ENCODE measurements at places on chromosomes 3 and 15.

DNA sequence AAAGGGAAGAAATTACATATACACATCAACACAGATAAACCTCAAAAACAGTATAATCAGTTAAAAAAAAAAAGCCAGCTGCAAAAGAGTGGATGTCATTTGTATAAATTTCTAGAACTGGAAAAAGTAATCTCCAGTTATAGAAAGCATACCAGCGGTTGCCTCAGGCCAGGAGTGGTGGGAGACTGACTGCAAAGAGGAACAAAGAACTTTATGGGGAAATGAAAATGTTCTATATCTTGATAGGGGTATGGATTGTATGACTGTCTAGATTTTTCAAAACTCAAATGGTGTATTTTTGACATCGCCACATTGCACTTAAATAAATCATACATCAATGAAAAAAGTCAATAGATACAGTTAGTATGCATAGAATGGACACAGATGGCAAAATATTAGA, 241.6 kb downstream of the SCAPER start:
- no peak for DNase-seq

DNA sequence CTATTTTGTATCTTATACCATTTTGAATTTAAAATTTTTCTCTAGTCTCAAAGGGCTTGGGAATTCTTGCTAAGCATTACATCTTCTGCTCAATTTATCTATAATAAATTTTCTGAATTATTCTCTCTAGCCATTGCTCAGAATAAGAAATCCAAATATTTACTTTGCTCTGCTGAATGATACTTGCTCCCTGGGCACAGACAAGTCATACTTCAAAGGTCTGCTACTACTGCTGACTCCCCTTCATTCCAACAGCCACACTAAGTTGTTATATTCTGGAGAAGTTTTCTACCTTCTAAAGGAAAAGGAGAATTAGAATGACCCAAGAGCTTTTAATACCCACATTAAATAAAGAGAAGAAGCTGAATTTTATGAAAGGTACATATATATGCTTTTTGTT, 460.3 kb upstream of the ZNF717 start:
- no peak for DNase-seq

- DNase-seq: no peak
These were observed 3.8 kb downstream of the DCBLD2 start for GRCh38 chr3:98897701-98898100.

- no peak for DNase-seq
These were observed 215.5 kb upstream of the KCNMB2 start for GRCh38 chr3:178320456-178321351.

DNA sequence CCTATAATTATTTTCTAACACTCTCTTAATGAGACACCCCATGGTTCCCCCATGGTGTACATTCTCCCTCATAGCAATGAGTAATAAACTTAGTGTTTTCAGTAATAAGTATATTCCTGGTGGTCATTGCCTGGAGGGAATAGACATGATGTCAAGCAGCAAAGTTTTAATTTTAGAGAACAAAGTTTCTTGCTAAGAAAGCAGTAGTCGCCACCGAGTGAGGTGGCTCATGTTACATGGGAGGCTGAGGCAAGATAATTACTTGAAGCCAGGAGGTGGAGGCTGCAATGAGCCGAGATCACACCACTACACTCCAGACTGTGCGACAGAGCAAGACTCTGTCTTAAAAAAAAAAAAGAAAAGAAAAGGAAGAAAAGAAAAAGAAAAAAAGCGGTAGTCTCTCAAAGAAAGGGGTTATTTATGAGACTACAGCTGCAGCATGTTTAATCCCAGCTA, 2.4 kb upstream of the ELP6 start:
- DNase-seq: no peak

DNA sequence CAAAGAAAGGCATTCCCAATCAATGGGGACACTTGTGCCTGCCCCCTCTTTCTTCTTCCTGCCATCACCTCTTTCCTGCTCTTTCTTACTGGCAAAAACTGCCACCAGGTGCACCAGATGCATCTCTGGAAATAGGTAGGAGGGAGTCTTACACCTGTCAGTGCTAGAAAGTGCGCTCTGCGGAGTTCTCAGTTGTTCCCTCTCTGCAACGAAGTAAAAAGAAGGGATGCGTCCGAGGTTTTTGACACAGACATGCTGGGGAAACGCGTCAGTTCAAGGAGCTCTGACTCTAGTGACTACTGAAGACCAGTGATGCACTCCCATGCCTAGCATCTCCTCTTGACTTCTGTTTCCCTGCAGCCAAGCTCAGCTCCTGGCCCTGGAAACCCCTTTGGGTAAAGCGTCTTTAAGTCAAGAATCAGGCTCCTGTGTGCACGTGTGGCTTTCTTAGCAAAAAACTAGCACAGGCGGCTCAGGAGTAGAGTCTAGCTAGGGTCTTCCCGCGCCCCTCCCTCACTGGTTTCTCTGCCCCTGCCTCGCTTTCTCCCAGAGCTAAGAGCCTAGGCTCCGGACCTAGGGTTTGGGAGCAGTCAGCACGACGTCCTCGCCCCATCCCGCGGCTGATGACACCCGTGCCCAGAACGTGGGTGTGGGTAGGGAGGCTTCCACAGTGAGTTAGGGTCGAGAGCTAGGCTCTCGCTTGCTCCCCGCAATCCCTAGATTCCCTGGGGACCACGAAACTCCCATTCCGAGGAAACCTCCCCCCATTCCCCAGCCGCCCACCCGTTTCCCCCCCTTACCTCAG, 564 bp upstream of the GRM7 start:
- no peak for DNase-seq

DNA sequence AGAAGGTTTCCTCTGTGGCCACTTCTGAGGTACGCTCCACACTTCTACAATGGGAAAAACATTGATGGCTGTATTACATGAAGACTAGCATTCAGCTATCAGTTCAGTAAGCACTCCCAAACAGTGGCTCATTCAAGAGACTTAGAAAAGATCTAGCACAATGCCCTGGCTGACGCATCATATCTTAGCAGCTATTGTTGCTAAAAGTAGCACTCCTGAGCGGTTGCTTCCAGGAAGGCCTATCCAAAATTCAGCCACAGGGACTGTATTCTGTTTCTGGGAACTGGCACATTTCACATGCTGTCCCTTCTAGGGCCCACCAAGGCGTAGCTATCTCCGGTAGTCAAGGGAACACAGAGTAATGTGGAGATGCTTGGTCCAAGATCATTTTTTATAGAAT, 21.2 kb upstream of the SPRED1 start:
- DNase-seq: no peak

DNA sequence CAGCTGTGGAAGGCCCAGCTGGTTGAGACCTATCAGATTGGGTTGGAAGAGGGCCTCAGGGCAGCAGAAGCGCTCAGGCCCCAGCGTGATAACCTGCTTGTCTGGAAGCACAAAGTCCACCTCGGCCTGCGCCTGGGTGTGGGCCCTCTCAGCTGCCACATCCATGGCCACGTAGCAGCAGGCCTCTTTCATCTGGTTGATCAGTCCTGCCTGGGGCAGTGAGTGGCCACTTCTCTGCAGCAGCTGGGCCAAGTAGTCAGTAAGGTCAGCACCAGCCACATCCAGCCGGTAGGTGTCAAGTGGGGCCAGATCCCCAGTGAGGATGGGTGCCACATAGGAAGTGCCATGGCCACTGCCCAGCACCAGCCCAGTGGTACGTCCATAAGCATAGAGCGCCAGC, 3.9 kb upstream of the CAMKV start:
- no peak for DNase-seq

GRCh38 chr3:126870608-126871210, 112.2 kb upstream of the PLXNA1 start:
- no peak for DNase-seq

GRCh38 chr3:140384876-140385275, 293.0 kb upstream of the TRIM42 start:
- DNase-seq: no peak

- no peak for DNase-seq
These were observed 33.2 kb upstream of the IQSEC1 start for GRCh38 chr3:13106308-13107001.

DNA sequence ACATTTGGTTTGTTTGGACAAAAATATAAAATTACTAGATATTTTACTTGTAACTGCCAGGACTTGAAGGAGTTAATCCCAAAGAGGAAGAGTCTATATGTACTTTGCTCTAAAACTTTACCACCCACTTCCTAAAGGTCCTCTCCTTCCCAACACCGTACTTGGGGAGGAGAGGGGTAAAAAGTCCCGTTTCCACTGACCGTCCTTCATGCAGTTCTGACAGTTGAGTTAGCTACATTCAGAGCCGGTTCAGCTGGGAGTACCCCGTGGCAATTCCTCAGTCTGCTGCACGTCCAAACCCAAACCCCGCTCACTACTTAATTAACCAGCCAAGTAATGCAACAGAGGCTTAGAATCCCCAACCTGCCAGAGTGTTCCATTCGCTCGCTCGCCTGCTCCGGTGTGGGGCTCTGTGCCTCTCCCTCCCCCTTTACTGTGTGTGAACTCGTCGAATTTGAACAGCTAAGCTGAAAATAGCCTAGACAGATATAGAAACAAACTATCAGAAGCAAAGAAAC, 519.7 kb downstream of the FOXP1 start:
- DNase-seq: no peak

DNA sequence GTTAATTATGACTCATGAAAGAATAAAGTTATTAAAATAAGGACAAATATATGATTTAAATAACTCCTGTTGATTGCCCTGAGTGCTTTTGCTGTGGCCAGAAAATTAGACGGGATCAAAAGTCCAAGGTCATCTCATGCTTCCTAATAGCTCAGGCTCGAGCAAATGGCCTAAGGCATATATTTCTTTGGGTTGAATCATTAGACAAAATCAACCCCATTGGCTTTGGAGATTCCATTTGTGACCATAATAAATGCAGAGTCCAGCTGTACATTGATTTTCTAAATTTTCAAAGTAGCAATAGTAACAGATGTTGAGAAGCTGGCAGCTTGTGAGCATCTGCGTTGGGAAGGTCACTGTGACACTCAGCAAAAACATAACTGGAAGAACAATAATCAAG, 464.5 kb upstream of the TGFBR2 start:
- DNase-seq: no peak

GRCh38 chr3:178673529-178673928, 137.3 kb downstream of the KCNMB2 start:
- DNase-seq: no peak

DNA sequence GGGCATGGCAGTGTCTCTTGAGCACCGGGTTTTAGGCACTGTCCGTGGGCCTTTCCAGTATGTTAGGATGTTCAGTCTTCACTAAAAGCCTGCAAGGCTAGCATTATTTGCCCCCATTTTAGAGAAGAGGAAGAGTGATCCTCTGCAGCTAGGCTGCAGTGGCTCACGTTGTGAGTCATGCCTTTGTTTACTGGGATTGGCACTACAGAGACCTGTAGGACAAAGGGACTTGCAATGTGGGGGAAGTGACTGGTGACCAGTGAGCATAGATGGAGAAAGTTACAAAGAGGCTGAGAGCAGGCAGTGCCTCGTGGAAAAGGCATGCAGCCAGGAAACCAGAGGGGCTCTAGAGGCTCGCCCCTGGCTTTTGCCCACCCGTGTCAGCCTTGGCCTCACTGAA, 26.8 kb upstream of the CPNE9 start:
- no peak for DNase-seq

- DNase-seq: no peak
These were observed 6.1 kb upstream of the IL12A start for GRCh38 chr3:159982442-159982974.

GRCh38 chr15:101026656-101027272, 107.6 kb downstream of the LRRK1 start:
- DNase-seq: no peak

- no peak for DNase-seq
These were observed 790 bp downstream of the PARP14 start for GRCh38 chr3:122681284-122681973.

GRCh38 chr3:23402728-23403492, 199.8 kb downstream of the UBE2E2 start:
- no peak for DNase-seq

DNA sequence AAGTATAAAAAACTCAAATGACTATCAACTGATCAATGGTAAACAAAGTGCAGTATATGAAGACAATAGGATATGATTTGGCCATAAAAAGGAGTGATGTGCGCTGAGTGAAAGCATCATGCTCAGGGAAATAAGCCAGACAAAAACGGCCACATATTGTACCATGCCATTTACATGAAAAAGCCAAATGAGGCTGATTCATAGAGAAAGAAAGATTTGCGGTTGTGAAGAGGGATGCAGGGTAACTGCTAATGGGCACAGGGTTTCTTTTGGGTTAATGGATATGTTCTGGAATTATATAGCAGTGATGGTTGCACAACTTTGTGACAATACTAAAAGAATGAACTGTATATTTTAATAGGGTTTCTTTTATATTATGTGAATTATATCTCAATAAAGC, 877.2 kb upstream of the CFAP20DC start:
- DNase-seq: no peak

DNA sequence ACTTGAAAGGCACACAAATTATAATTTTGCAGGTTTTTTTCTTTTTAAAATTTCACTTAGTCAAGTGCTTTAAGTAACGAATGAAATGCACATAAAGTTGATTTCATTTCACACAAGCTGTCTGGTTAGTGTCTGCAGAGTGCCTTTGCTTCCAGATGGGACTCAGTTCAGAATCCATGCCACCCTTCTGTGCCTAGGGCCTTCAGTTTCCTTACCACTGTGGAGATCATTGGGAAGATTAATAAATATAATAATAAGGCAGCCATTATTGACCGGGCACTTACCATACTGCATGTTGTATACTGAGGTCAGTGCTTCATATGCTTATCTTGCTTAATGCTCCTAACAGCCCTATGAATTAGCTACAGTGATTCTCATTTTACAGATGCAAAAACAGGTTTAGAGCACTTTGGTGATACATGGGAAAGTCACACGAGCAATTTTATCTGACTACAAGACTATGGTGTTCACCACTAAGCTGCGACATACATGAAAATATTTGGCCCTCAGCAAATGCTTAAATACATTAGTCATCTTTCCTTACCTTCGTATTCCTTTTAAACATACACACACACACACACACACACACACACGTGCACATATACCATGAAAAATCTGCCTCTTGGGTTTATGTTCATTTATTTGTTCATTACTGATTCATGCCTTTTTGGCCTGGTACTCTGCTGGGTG, 3.1 kb downstream of the NMNAT3 start:
- no peak for DNase-seq

- peak; percentile 29 for DNase-seq
These were observed 45.7 kb downstream of the CHSY1 start for GRCh38 chr15:101206176-101206591.
